ENCODE measurements at places on chromosomes 7 and 10.

- no peak for DNase-seq
Observed at GRCh38 chr7:41706228-41706930, 3.5 kb upstream of the INHBA start.

DNA sequence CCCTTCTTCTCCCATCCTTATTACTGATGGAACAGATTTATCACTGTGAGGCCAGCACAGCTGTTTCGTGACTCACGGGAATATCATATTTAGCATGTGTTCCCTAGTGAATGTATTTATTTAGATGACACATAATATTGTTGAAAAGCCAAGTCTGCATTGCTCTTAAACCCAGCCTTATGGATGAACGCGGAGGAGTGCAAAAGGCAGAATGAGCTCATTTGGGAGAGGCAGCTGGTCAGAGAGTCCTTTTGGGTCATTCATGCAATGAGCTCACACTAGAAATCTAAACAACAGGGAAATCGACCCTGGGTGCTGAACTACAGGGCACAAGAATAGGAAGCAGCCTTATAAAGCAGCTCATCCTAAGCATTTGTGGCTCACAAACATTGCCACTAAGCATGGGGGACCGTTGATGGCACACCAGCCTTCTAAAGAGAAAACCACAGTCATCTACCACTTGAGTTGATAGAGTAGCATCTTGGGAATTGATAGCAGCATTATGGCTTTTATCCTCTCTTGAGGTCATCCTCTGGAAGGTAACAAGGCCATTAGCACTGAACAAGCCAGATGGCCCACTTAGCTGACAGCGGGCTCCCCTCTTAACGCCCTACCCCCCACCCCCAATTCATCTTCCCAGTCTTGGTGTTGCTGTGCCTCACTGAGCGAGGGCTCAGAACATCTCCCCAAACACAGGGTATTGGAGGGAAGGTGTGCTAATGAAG, 32.9 kb upstream of the SDK1 start:
- no peak for DNase-seq

GRCh38 chr7:130372402-130373165, 7.7 kb upstream of the CPA1 start:
- DNase-seq, result no peak

DNA sequence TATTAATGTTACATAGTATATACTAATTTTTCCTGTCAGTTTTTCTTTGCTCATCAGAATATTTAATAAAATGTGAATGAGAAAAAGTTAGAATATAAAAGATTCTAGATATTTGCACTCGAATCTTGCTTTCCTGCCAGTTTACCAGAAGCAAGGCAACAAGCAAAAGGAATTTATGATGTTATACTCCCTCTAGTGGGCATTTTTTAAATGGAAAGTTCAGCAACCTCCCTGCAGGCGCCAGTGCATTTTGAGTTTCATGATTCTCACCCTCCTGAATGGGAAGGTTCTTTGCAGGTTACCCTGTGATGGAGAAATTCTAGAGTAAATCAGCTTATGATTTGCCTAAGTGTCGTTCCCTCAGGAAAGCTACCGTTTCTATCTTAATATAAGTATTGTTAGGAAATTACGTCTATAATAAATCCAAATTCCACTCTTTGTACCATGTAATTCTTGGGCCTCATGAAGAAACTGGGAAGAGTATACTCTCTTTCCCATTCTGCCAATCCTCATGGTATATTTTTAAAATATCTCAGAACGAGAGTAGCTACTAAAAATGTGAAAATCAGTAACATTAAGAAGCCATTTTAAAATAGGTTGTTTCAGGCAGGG, 350.0 kb downstream of the CRPPA start:
- no peak for DNase-seq

- no peak for DNase-seq
Observed at GRCh38 chr10:60643874-60644273, 134.4 kb upstream of the CDK1 start.

GRCh38 chr7:115329006-115329405, 407.1 kb downstream of the MDFIC start:
- no peak for DNase-seq

GRCh38 chr7:26910221-26910620, 45.8 kb upstream of the SKAP2 start:
- DNase-seq, result no peak

DNA sequence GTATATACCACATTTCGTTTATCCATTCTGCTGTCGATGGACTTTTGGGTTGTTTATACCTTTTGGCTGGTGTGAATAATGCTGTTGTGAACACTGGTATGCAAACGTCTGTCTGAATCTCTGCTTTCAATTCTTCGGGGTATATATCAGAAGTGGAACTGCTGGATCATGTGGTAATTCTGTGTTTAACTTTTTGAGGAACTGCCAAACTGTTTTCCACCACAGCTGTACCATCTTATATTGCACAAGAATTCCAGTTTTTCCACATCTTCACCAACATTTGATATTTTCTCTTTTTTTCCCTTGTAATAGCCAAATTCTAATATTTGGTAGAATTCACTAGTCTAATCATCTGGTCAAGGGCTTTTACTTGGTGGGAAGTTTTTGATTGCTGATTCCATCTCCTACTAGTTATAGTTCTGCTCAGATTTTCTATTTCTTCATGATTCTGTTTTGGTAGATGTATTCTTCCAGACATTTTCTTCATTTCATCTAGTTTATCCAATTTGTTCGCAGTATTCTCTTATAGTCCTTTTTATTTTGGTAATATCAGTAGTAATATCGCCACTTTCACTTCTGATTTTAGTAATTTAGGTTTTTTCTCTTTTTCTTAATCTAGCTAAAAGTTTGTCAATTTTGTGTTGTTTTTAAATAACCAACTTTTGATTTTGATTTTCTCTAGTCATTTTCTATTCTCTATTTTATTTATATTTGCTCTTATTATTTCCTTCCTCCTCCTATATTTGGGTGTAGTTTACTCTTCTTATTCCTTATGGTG, 271.2 kb downstream of the ZEB1 start:
- no peak for DNase-seq

DNA sequence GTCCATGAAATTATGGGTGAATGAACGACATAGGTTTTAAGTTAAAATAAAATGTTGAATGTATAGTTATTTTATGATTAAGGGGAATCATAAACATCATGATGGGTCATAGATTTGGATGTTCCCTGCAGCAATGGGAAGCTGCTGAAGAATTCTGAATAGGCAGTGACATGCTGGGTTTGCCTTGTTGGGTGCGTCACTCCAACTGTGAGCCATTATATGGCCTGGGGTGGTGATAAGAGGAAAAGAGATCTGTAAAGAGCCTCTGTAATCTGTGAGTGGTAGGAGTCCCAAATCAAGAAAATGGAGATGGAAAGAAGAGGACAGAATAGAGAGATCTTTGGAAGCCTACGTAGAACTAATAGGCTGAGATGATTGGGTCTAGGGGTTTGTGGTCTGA, 58.1 kb upstream of the GPR26 start:
- no peak for DNase-seq

- no peak for DNase-seq
Observed at GRCh38 chr10:97279121-97279815, 13.2 kb downstream of the ARHGAP19 start.

- DNase-seq, result no peak
Observed at GRCh38 chr7:116979430-116979829, 26.1 kb downstream of the ST7 start.

DNA sequence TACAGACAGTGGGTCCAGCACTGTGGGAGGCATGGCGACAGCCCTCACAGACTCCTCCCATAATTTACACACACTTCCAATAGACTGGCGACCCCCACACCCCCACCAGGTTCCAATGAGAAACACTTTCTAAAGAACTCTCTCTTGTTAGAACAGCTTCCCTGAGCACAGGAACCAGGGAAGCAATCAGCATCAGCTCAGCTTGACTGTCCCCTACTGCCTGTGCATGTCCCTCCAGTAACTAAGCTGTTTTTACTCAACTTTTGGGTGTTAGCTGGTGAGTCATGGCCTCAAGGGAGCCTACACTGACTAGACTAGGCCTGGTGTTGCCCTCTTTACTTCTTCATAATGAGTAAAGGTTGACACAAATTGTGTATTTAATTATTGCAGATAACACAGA, 32.6 kb upstream of the HERPUD2 start:
- DNase-seq, result no peak

DNA sequence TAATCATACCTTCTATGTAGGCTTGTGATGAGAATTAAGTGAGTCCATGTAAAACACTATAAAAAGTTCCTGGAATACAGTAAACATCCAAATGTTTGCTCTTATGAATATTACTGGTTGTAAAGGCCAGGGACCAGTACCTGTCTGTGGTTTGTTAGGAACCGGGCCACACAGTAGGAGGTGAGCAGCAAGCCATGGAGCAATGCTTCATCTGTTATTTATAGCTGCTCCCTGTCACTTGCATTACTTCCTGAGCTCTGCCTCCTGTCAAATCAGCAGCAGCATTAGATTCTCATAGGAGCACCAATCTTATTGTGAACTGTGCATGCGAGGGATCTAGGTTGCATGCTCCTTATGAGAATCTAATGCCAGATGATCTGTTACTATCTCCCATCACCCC, 662.0 kb upstream of the ANKRD30A start:
- DNase-seq, result no peak

- no peak for DNase-seq
Observed at GRCh38 chr10:7915923-7916536, 97.7 kb downstream of the TAF3 start.

GRCh38 chr10:101027106-101027720, 3.7 kb downstream of the PDZD7 start:
- DNase-seq, result no peak

GRCh38 chr7:20532890-20533289, 82.6 kb upstream of the ABCB5 start:
- DNase-seq, result no peak

- DNase-seq, result no peak
Observed at GRCh38 chr10:11224792-11225416, 207.2 kb downstream of the CELF2 start.

- no peak for DNase-seq
Observed at GRCh38 chr7:98909487-98909886, 31.2 kb downstream of the TRRAP start.

DNA sequence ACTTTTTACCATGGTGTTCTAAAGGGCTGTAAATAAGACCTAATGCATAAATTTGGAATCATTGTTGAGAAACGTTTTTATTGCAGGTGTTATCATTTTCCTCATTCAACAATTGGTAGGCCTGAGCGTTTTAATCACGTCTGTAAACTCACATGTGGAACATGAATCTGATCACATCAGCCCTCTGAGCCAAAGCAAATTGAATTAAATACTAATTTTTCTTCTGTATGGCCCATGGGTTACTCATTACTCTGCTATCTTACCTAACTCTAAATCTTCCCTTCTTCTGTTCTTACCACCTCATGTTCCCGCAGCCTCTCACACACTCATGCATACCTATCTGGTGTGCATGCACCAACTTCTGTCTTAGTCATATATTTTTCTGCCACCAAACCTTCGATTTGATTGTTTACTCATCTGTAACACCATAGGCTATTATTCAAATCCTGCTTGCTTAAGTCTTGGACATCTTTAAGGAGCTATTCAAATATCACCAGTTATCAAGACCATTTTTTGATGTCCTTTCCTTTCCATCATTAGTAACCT, 82.3 kb downstream of the NXPH1 start:
- DNase-seq, result no peak

DNA sequence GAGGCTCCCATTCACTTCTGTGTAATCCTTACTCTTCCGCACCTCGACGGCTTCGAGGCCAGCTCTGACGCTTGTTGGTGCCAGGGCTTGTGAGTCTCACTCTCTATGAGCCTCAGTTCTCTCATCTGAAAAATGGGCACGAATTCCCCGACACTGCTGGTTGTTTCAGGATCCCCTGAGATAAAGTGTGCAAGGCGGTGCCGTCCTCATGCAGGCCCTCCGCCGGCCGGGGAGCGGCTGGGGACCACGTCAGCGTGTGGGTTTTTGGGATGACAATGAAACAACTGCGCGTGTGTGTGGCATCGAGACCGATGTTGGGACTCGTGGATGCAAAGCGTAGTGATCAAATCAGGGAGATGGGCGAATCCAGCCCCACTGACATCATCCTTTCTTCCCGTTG, 75.6 kb downstream of the FOXL3 start:
- no peak for DNase-seq

Data from activated effector memory CD4-positive, alpha-beta T cell treated with Interleukin-2 at 50 U/mL for 16 hours (primary cell).